Left forelimb (tissue), 1 donor: ENCODE measurements at places on chromosomes 12 and 14.

- DNase-seq, result no peak
Measured at GRCh38 chr14:89534902-89535685, 118.1 kb upstream of the FOXN3 start.

GRCh38 chr14:76294876-76295275 lies 81.1 kb upstream of the ESRRB start:
- DNase-seq, result no peak

GRCh38 chr14:95667249-95667693 lies 19.0 kb upstream of the TCL1B start:
- DNase-seq, result no peak

DNA sequence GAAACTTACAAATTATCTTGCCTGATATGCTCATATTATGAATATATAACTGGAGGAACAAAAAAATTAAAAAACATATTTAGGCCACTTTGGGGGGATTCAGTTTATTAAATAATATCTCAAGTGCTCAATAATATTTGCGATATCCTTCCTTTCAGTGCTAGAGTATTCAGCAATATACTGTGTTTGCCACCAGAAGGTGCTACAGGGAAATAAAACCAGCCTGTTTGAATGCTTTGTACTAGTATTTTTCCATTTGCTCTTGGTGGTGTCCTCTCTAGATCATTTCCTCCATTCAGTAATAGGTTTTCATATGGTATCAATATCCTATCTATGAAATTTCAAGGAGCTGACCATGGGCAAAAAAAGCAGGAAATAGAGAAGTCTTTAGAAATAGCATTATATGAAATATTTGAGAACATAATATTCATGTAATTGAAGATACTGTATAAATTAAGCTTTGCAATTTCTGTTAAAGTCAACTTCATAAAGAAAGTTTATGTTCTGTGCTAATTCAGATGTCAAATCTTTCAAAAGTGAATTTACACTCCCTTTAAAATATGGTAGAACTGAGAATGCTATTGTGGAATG lies 106.2 kb upstream of the NAV3 start:
- no peak for DNase-seq

- no peak for DNase-seq
Measured at GRCh38 chr12:53424626-53425514, 1.2 kb downstream of the AMHR2 start.

- no peak for DNase-seq
Measured at GRCh38 chr12:29869946-29870345, 86.2 kb upstream of the TMTC1 start.

DNA sequence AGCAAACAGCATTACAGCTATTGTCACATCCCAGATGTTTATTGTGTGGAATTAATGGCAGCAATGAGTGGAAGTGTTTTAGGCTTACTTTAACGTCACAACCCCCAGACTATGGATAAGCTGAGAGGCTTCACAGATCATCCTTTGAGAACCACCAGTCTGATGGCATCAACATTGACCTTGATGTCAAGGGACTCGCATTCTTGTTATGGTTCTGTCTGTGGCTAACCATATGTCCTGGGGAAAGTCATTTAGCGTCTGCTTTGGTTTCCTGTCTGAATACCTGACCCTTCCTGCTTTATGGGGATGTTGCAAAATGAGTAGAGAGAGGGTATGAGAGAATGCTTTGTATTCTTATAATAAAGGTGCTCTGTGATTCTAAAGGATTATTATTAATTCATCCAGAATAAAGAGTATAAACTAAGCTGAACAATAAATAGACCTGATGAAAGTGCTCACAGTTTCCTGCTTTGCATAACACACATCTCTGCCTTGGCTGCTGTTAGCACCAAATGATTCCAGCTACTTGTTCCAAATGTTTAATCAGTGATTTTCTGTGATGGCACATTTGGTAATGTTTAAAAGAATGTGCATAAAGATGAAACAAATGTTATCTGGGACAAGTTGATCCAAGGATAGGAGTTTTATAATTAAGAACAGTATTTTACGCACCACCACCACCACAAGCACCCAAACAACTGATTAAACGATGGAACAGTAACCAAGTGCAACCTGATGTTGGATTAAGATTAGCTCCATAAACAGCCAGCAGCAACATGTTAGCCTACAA lies 116.9 kb upstream of the LRIG3 start:
- DNase-seq, result no peak

GRCh38 chr14:65803885-65804284 lies 391.4 kb downstream of the FUT8 start:
- no peak for DNase-seq

GRCh38 chr14:84162633-84163032 lies 1367.3 kb upstream of the FLRT2 start:
- no peak for DNase-seq

DNA sequence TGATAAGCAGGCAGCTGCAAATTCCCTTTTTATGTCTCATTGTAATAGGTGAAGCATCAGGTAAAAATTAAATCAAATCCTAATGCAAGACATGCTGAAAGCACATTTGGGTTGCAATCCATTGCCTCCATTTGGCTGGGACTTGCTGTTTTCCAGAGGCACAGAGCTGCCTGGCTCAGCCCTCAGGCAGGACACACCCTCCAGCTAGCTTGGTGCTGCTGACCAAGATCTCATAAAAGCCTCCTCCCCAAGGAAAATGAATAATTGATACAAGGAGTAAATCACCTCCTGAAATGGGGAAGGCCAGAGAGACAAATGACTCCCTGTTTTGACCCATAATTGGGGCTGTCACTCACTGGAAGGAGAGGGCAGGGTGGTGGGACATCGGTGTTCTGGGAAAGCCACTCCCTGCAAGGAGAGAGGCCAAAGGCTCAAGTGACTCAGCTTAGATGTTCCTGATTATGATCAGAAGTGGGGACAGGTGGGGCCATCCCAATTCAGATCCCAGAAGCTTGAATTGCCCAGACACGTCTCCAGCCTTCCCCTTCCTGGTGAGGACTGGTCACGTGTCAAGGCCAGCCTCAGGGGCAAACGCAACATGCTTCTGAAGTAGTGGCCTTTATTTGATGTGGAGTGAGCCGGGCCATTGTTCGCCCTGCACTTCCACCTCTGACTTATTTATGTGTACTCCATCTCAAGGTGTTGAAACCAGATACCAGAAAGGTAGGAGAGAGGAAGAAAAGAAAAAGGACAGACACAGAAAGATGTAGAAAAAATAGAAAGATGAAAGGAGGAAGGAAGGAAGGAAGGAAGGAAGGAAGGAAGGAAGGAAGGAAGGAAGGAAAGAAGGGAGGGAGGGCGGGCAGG lies 773.7 kb downstream of the BCL11B start:
- no peak for DNase-seq

GRCh38 chr14:34018564-34019244 lies 67.8 kb upstream of the EGLN3 start:
- DNase-seq, result no peak

DNA sequence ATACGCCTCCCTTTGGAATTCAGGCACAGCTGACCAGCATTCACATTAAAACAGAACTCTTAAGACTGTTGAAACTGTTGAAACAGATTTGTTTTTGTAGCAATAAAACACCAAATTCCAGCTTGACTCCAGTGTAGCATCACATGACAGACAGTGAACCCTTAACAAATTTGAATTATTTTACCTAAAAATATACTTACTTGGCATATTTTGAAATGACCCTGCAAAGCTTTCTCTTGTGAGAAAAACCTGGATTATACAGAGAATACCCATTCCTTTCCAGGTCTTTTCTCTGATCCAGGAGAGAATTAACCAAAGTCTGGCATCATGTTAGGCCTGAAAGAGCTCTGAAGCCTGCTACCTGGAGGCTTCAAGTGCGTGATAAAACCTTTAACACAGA lies 410.3 kb downstream of the FOXG1 start:
- no peak for DNase-seq

DNA sequence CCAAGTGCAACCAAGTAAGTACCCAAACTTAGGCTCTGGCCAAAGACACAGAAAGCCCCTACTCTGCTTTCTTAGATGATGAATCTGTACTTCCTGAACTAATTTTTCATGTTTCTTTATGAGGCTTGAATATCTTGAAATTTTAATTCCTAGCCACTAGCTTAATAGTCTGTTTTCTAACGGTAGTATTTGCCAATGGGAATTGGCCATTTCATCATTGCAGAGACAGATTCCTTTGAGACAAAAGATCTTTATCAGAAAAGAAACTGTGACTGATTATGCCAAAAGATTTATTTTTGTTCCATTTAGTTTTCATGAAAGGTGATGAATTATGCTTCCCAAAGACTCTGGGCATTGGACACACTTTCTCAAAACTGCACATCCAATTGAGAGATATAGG lies 48.7 kb downstream of the DAD1 start:
- no peak for DNase-seq

DNA sequence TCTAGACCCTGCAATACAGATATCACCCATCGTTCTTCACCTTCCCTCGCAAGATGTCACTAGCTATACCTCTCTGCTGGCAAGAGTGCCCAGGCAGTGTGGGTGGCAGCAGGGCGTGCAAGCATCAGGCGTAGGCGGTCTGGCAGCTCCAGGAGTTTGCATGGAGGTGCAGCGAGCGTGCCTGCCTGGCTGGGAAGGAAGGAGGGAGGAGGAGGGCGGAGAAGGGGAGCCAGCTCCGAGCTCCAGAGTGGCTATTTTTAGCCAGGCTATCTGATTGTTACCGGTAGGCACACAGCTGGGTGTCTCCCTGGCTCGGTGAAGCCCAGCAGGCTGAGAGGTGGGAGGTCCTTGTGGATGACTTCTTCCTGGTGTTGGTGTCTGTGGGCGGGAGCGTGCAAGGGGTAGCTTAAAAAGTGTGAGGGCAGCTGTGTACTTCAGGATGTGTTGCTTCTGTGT lies 6.2 kb downstream of the FOXJ2 start:
- no peak for DNase-seq

GRCh38 chr12:16323638-16324037 lies 23.8 kb upstream of the MGST1 start:
- no peak for DNase-seq

DNA sequence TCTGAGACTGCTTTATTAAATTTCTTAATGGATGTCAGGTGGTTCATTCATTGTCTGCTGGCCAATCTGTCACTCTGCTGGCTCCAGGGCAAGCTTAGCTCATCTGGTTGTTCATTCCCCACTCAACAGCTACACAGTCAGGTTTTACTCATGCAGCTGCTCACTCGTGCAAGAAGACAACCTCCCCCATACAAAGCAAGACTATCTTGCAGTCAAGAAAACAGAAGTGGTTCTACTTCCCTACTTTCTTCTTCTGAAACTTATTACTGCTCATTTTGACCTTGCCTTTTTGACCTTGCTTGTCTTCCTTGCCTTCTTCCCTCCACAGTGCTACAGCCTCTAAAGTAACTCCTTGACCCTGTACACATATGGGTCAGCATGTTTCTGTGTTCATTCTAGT lies 277.9 kb downstream of the SSPN start:
- DNase-seq, result no peak

- DNase-seq, result no peak
Measured at GRCh38 chr14:21671371-21671770, 2.2 kb downstream of the OR4E1 start.

GRCh38 chr14:37573356-37573755 lies 21.7 kb downstream of the FOXA1 start:
- DNase-seq, result no peak

- DNase-seq, result no peak
Measured at GRCh38 chr12:114658002-114658441, 26.0 kb downstream of the TBX3 start.

- no peak for DNase-seq
Measured at GRCh38 chr12:12439636-12440035, 82.8 kb downstream of the BORCS5 start.

- DNase-seq, result no peak
Measured at GRCh38 chr12:89208661-89209096, 143.6 kb downstream of the DUSP6 start.
